ENCODE measurements at places on chromosomes 3 and 15.

- DNase-seq, result no peak
Measured at GRCh38 chr3:146449076-146449475, 20.3 kb downstream of the PLSCR2 start.

GRCh38 chr3:132605374-132605792, 8.3 kb downstream of the ACKR4 start:
- DNase-seq, result no peak

DNA sequence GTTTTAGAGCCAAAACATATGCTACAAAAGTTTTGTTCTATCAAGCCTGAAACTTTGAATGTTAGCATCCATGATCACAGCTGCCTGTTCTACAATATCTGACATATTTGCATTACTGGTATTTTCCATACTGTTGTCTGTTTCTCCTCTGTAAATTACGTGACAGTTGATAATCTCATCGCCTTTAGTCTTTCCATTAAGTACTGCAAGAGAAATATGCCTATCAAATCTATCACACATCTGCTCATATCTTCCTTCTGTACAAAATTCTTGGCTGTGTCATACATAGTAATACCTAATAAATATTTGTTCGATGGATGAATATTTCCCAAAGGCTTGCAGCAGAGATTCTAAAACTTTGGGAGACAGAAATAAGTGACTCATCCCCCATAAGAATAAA, 717.3 kb downstream of the OTOL1 start:
- DNase-seq, result no peak

- no peak for DNase-seq
Measured at GRCh38 chr15:25972141-25972675, 109.1 kb upstream of the ATP10A start.

GRCh38 chr3:165837058-165837525, at the start of gene BCHE:
Gene BCHE (minus strand): TSS chr3:165837423. CDS start chr3:165831033, 6,390 bp downstream.
- DNase-seq, result no peak

- DNase-seq, result no peak
Measured at GRCh38 chr3:133925960-133926735, 30.5 kb upstream of the RAB6B start.

DNA sequence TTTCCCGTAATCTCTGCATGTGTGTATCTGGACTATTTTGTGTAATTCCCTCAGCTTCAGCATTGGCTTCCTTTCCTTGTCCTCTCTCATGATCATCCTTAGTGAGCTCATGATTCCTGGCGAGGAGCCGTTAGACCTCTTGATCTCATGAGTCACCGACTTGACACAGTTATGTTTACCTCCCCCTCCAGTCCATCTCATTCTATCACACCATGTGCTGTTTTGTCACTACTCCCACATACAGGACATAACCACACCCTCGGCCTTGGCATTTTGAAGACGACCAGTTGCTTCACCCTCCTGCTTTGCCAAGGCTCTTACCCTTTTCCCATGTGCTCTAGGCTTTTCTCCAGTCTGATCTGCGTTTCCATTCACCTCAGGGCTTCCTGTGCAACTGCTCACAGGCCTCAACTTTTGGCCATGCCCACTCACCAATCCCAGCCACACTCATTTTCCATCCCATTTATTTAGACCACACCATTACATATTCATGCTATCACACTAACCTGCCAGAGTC, 41.5 kb downstream of the CP start:
- DNase-seq, result no peak

GRCh38 chr15:93348711-93349545, 259.9 kb upstream of the RGMA start:
- DNase-seq, result no peak

DNA sequence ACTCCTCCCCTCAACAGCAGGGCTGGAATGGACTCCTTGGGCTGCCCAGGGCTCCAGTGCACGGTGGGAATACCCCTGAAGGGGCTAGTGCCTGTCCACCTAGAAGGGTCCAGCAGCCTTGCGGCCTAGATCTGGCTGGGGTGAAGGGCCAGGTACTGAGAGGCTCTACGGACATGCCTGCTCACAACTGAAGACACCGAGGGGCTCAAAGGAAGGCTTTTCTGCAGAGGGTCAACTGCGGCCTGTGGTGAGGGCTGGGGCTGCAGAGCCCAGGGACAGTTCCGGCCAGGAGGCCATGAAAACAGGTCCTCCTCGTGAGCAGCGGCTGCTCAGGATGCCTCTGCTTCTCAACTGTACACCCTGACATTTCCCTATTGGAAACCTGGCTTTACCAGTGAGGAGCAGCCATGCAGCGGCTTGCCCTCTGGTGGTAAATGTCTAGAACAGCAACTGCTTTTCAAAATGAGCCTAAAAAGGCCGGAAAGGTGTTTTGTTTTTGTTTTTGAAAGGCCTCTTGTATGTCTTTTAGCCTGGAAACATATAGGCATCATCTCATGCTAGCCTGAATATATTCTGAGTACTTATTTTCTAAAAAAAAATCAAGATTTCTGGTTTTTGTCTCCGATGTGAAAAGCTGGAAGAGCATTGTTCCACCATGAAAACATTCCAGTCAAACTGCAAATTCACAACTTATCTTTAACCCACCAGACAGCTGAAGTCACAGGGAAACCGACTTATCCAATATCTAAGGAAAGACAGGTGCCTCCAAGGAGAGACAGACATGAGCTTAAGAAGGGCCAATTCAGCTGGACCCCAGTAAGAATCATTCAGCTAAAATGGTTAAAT, 163.4 kb downstream of the KLF13 start:
- peak; percentile 55 for DNase-seq

- no peak for DNase-seq
Measured at GRCh38 chr15:34861214-34861613, 65.9 kb upstream of the ACTC1 start.

GRCh38 chr3:193240436-193240849, 579 bp upstream of the PLAAT1 start:
- no peak for DNase-seq

- no peak for DNase-seq
Measured at GRCh38 chr15:57609805-57610529, 18.3 kb downstream of the MYZAP start.

- DNase-seq, result no peak
Measured at GRCh38 chr15:52858782-52859176, 68.6 kb upstream of the ONECUT1 start.

- no peak for DNase-seq
Measured at GRCh38 chr3:118144919-118145318, 889.7 kb downstream of the IGSF11 start.

DNA sequence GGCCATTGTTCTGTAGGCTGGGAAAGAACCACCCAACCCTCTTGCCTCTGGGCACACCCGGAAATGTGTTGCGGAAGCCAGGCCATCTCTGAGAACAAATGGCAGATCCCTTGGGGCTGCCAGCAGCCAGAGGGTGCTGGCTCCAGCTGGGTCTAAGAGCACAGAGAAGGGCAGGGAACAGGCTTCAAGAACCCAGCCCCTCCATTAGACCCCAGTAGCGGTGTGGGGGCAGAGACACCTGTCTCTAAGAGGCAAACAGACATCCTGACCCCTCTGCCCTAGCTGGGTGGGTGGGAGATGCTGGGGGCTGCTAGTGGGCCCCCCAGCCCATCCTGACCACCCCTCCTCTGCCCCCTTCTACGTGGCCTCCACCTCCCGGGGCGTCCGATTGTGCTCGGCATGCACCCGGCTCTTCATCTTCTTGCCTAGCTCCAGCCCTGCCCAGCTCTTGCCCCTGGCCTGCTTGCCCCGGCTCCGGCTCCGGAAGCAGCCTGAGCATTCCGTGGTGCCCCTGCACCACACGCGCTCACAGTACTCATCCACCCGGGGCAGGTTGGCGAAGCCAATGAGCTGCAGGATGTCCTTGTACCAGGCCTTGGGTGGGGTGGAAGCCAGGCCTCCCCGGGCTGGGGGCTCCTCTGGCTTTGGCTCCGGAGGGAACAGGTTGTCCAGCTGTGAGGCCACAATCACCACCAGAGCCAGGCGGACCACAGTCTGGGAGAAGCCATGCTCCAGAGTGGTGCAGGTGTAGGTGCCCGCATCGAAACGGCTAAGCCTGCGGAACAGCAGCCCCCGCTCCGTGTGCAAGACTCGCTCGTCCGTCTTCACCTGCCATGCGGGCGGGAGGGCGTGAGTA, 9.4 kb downstream of the SEMA3G start:
- no peak for DNase-seq

DNA sequence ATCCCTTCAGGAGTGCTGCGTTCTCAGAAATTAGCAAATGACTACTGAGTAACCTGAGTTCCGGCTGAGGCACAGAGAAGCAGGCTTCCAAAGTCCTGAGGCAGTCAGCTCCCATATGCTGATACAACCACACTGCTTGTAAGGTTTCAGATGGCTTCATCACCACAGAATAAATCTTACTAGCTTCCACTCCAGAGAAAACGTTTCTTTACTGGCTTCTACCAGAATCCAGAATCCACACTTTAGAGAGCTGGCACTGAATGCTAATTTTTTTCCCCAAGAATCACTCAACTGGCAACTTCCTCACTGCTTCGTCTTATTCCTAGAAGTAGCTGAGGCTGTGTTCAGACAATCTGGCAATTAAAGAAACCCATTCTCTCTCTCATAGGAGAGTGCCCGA, 21.4 kb downstream of the TAMM41 start:
- no peak for DNase-seq

All from cerebellar nuclear complex (tissue), 1 donor.